ENCODE measurements at places on chromosomes 7 and 10.

- DNase-seq: no peak
Measured at GRCh38 chr7:122869260-122869659, 17.0 kb downstream of the CADPS2 start.

GRCh38 chr7:74193054-74193453 lies 16.8 kb upstream of the LAT2 start:
- DNase-seq: no peak

GRCh38 chr10:93463723-93464476 lies 18.2 kb downstream of the MYOF start:
- peak; percentile 84 for DNase-seq

DNA sequence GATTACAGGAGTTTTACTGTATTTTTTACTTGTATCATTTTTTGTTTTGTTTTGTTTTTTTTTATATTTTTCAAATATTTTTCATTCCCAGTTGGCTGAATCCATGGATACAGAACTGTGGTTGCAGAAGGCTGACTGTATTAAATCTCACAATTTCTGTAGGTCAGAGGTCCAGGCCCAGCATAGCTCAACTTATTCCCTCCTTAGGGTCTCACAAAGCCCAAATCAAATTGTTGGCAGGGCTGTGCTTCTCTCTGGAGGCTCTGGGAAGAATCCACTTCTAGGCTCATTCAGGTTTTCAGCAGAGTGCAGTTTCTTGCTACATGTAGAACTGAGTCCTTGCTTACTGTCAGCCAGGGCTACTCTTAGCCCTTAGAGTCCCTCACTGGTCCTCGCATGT lies 22.6 kb downstream of the TSPAN14 start:
- no peak for DNase-seq

Measured in fibroblast of upper back skin (primary cell).